ENCODE measurements at places on chromosomes 2 and 18.

- no peak for DNase-seq
Observed at GRCh38 chr2:154710685-154711084, 12.2 kb downstream of the KCNJ3 start.

DNA sequence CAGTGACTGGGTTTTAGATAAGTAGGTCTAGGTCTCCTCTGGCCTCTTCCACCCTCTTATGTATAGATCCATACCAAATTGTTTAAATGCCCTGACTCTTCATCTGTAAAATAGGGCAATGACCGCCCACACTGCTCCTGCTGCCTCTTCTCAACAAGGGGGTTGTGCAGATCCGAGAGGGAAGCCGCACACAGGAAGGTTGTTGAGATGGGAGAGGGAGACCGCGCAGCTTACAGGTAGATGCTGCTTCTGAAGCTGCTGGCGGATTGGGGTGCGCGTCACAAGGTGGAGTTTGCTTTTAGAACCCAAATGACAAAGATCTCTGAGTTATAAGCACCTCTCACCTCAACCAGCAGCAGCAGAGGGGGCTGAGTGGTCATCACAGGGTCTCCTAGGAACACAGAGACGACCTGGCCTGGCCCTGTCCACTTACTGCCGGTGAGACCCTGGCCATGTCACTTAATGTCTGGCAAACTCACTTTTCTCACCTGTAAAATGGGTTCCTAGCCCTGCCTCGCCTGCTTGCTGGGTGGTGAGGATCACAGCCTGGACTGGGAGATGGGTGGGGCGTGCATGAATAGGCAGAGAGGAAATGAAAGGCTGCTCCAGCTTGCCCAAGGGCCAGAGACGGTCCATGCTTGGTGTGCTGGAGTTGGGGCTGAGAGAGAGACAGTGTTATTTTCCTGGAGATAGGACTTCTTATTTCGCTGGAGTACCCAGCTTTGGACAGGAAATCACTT is 251.3 kb downstream of the EIPR1 start:
- no peak for DNase-seq

DNA sequence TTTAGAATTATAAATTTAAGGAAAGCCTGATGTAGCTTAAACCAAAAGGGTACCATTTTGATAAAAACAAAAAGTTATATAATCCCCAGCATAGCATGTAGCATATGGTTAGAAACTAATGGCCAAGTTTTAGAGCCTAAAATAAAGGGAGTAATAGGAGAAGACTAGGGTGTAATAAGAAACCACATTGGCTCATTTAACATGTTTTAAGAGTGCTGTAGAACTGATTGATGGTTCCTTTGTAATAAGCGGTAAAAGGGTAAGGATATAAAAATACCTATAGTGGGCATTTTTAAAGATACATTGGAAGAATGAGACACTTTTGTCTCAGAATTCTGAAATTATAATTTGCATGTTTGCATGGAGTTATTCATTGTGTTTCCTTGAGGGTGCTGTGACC is 1.9 kb downstream of the PSMA8 start:
- DNase-seq, result no peak

- no peak for DNase-seq
Observed at GRCh38 chr2:24955232-24955631, 16.5 kb downstream of the DNAJC27 start.

GRCh38 chr2:174740721-174741120 is 23.6 kb downstream of the CHRNA1 start:
- no peak for DNase-seq

GRCh38 chr2:102619414-102620319 is at the start of gene SLC9A2:
SLC9A2 (plus strand) TSS chr2:102619553; CDS start chr2:102619849, 296 bp downstream.
- no peak for DNase-seq
